ENCODE measurements at places on chromosomes 5 and 9.

DNA sequence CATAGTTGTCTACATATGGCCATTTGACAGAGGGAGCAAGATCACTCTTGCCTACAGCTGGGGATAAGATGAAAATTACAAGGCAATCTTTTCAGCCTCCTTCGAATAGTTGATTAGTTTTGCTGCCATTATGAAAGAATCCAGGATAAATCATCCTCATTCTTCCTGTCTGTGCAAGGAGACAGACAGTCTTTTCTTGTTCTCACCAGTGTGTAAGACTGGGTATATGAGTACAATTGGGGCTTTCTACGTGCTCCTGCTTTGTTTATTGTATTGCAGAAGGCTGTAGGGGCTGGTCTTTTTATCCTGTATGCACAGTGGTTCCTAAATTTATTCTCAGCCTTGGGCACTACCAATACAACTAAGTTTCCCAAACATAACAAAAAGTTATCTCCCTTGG, 76.8 kb downstream of the SPEF2 start:
- DNase-seq = no peak

DNA sequence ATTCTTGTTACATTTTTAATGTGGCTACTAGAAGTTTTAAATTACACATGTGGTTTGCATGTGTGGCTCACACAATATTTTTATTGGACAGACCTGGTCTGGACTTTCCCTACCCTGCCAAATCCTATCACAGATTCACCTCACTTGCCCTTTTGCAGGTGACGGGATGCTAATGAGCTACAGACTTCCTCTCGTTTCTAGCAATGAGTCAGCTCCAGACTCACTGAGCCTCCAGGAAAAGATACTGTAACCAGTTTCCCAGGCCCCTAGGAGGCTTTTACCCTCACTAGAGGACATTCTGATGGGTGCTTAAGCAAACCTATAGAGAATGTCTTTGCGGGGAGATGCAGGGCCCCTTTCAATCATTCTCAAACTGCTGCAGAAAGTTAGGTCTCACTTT, 135.4 kb downstream of the WDR41 start:
- no peak for DNase-seq

GRCh38 chr5:148343603-148344487, 8.5 kb downstream of the SPINK9 start:
- DNase-seq = no peak

DNA sequence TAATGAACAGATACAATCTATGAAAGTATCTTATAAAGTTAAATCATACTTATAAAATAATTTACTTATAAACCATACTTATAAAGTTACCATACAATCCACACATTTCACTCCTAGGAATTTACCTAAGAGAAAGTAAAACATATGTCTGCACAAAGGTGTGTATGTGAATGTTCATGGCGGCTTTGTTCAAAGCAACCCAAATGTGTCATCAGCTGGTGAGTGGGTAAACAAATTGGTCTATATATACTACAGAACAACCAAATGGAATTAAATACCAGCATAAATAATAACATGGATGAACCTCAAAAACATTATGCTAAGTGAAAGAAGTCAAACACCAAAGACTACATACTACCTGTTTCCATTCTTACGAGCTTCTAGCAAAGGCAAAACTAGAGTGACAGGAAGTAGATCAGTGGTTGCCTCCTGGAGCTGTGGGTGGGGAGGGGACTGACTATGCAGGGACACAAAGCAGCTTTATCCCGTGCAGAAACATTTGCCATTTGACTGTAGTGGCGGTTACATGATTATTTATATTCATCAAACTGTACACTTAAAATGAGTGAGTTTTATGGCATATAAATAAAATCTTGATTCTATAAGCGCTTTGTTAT, 10.6 kb downstream of the TRAF1 start:
- no peak for DNase-seq

DNA sequence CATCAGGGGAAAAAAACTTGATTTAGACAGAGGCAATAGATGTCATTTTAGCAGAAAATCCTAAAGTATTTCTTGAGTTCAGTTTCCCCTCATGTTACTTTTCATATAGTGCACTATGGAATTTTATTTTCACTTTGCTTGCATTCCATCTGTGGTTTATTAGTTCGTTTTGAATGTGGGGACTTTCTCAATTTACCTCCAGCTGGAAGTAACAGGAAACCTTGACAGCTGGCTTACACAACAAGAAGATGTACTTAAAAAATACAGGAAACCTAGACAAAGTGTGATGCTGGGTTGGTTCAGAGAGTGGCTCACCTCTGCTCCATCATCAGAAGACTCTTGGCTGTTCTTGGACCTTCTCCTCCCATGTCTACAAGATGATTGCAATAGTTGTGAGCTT, 567.0 kb downstream of the CETN3 start:
- no peak for DNase-seq

GRCh38 chr9:95090871-95091577, 226.5 kb downstream of the FANCC start:
- no peak for DNase-seq

DNA sequence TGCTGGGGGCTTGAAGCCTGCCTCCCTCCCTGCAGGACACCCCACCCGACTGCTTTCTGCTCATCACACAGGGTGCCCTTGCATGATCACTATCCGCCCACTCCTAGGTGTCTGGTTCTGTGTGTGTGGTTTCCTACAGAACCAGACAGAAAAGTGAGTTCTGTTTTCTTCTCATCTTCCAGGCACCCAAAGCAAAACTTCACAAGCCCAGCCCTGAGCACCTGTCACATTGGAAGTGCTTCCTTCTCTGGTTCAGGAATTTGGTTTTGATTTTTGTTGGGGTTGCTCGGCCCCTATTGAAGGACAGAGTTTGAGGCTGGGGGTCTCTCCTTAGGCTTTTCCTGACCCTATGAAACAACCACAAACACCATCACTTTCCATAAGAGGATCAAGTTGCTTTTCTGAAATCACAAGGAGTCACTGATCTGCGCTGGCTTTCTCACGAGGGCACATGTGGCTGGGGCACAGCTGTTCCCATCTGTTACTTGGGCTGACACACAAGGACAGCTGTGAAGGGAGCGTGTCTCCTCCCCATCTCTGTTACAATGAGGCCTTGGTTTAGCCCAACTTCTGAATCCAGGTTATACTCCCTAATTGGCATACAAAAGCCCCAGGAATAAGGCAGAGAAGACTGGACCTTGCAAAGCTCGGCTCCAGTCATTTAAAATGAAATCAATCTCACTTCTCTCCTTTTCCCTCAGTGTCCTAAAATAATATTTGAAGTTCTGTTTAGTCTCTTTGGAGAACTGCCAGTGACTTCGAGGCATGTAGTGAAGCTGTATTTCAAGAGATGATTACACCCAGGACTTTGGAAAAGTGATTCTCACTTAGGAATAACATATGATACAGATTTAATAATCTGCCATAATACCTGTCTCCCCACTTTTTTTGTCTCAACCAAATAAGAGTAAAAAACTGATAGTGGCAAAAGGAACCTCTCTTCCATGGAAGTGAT, 213.1 kb upstream of the GAS1 start:
- DNase-seq = peak; percentile 45

GRCh38 chr5:144273232-144274027, 102.8 kb downstream of the KCTD16 start:
- DNase-seq = no peak

- DNase-seq = no peak
These were observed 21.5 kb downstream of the OLFM1 start for GRCh38 chr9:135108831-135109510.
